MM.1S (cell line): ENCODE measurements at places on chromosomes 4 and X.

DNA sequence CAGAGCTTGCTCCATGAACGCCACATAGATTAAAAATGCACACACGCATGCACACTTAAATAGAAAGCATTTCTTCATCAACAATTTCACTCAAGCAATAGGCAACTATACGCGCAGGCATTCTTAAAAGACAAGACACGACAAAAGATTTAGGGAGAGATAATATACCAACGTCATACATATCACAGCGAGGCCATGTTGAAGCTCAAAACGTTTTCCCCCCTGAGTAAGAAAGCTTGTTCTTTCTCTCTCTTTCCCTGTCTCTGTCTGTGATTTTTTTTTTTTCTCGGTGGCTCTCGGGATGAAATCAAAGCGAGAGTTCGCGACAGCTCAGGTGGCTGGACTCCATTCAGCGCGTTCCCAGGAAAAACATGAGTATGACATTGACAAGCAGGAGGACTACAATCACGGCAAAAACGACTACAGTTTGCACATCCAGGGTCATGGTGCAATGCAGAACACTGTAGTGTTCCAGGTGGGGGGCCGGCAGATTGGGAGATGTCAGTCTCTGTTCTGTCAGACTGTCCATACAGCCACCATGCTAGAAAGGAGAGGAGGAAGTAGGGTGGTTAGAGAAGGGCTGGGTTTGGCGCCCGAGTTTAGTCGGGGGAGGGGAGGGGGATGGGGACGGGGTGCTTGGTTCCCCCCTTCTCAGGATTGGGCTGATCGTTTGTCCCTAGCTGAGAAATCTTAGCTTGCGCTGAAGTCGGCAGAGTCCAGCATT is 30.7 kb downstream of the ARHGEF9 start:
- DNase-seq, result no peak

- DNase-seq, result no peak
Measured at GRCh38 chrX:40483502-40483901, 97.3 kb upstream of the ATP6AP2 start.

DNA sequence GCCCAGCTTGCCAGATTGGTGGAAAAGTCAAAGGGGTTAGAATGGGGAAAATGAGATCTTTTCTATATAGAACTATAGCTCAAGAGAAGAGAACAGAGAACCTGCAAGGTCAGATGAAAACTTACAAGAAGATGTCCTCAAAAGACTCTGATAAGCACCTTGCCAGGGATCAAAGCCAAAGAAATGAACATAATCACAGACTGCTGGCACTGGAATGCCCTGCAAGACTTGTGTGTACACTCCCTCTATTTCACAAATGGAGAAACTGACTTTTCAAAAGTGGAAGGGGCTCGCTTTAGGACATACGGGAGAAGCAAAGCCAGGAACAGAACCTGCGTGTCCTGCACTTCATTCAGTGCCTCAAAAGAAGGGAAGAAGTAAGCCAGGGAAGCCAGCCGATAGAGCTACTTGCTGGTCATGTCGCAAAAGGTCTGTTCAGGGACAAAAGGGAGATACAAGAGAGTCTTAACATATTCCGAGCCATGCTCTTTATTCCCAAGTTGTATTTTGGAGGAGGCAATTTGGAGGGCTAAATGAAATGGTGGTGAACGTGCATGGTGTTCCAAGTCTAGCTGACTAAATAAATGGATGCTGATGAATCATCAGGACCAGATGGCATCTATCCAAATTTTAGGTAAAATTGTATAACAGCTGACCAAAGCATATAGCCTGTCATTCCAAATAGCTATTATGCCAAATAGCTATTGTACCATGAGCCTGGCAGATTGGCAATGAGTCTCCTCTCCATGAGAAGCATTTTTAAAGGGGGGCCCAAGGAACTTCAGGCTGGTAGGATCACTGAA is 175.6 kb upstream of the GPC4 start:
- no peak for DNase-seq

- DNase-seq, result no peak
Measured at GRCh38 chrX:71106427-71106826, at the start of gene CXorf65. CXorf65 (minus strand) TSS chrX:71106740; CDS start chrX:71106556, 184 bp downstream.

GRCh38 chr4:83197555-83198235 is 83.2 kb upstream of the PLAC8 start:
- no peak for DNase-seq

DNA sequence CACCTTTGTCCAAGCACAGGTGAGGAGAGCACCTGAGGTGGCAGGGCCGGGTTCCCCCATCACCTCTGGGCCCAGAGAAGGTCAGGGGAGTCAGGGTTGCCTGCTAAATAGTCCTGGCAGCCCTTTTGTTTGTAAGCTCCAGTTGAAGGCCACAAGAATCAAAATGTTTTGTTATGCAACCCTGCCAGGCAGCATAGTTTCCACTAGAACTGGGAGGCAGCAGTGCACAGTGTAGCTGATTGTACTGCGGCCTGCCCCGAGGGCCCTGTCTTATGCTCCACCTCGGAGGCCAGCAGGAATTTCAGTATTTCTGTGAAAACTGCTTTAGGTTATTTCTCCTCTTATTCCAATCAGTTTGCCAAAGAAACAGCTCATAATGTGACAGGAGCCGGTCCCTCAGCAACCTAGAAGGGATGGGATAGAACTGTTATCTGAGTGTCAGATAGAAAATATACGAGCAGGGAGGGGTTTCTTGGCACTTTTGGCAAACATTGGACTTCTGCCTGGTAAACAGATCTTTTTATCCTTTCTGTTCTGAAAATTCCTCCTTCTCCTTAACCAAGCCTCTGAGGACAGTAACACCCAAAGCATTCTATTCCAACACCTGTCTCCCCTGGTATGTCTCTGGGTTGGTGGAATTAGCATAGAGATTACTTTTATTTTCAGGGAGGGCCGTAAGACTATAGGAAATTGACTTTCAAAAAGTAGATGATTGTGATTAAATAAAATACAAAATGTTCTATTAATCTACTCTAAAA is 93.6 kb downstream of the LNX1 start:
- no peak for DNase-seq

GRCh38 chrX:50705042-50705441 is 109.0 kb downstream of the SHROOM4 start:
- DNase-seq, result no peak
